ENCODE measurements at places on chromosomes 7 and 10.

DNA sequence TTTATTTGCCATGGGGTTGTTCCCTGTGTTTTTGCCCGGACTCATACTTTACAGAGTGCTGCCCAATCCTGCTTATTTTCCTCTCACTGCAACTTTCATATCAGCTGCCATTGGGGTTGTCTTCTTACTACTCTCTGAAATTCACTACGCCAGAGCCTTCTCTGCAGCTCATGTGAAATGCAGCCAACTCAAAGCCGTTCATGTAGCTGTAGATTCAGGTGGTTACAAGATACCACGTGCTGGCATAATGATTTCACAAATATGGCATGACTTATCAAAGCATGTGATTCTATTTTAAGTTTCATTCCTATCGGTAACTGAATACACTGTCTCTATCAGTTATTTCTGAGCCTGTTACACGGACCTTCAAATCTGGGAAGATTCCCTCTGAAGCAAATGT lies 130.3 kb upstream of the WNT16 start:
- no peak overlapping the region for H3K4me3 ChIP-seq
- no peaks in the 10 kb centered on the region for H3K4me1 ChIP-seq
- DNase-seq, result no peak
- no peak overlapping the region for H3K27ac ChIP-seq
- no peaks in the 10 kb centered on the region for H3K36me3 ChIP-seq

GRCh38 chr10:30445711-30446110 lies 11.7 kb downstream of the MAP3K8 start:
- H3K27ac ChIP-seq, result no peak overlapping the region
- no peak for DNase-seq
- H3K4me1 ChIP-seq, result no peaks in the 10 kb centered on the region
- no peaks in the 10 kb centered on the region for H3K36me3 ChIP-seq
- H3K27me3 ChIP-seq, result no peaks in the 10 kb centered on the region

DNA sequence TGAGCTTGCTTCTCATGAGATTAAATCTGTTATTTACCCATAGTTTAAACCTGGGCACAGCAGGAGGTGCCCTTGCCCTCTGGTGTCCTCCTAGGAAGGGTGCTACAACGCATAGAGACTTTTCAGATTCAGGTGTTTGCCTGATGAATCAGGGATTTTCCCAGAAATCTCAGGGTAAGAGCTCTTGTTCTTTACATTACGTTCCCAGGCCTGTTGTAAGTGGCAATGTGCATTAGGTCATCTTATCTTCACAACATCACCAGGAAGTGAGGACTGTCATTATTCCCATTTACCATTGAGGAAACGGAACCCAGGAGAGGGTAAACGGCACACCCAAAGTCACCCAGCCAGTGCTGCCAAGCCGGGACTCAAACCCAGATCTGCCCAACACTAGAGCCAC lies 73.0 kb downstream of the NHLRC2 start:
- H3K27ac ChIP-seq, result no peak overlapping the region
- H3K27me3 ChIP-seq, result no peaks in the 10 kb centered on the region
- no peak overlapping the region for H3K4me3 ChIP-seq
- no peaks in the 10 kb centered on the region for H3K36me3 ChIP-seq

- no peaks in the 10 kb centered on the region for H3K36me3 ChIP-seq
- H3K27me3 ChIP-seq, result no peaks in the 10 kb centered on the region
- H3K4me1 ChIP-seq, result no peaks in the 10 kb centered on the region
- no peak for DNase-seq
- no peak overlapping the region for H3K4me3 ChIP-seq
- no peak overlapping the region for H3K27ac ChIP-seq
Observed at GRCh38 chr7:10156972-10157371, 816.7 kb upstream of the PHF14 start.

GRCh38 chr10:61183967-61184366 lies 240.0 kb upstream of the RHOBTB1 start:
- no peaks in the 10 kb centered on the region for H3K27me3 ChIP-seq
- no peak for DNase-seq
- H3K4me1 ChIP-seq, result no peaks in the 10 kb centered on the region
- H3K4me3 ChIP-seq, result no peak overlapping the region
- H3K27ac ChIP-seq, result no peak overlapping the region

GRCh38 chr10:128573986-128574385 lies 447.8 kb upstream of the MKI67 start:
- H3K4me3 ChIP-seq, result no peak overlapping the region
- peaks cover 21% of the 10 kb centered on the region for H3K4me1 ChIP-seq
- DNase-seq, result no peak
- H3K36me3 ChIP-seq, result no peaks in the 10 kb centered on the region
- no peak overlapping the region for H3K27ac ChIP-seq

DNA sequence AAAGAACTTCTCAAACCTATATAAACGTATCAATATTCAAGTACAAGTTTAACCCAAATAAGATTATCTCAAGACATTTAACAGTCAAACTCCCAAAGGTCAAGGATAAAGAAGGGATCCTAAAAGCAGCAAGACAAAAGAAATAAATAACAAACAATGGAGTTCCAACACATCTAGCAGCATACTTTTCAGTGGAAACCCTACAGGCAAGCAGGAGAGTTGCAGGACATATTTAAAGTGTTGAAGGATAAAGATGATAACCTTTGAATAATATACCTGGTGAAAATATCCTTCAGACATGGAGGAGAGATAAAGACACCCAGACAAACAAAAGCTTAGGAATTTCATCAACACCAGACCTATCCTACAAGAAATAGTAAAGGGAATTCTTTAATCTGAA lies 82.8 kb downstream of the TES start:
- H3K27me3 ChIP-seq, result no peaks in the 10 kb centered on the region
- no peak overlapping the region for H3K27ac ChIP-seq
- peaks cover 2% of the 10 kb centered on the region for H3K4me1 ChIP-seq
- DNase-seq, result no peak
- no peak overlapping the region for H3K4me3 ChIP-seq
- peaks cover 9% of the 10 kb centered on the region for H3K36me3 ChIP-seq

- no peaks in the 10 kb centered on the region for H3K36me3 ChIP-seq
- no peak for DNase-seq
- no peak overlapping the region for H3K4me3 ChIP-seq
- H3K27ac ChIP-seq, result no peak overlapping the region
Observed at GRCh38 chr10:25177093-25177753, 2.4 kb downstream of the GPR158 start.

DNA sequence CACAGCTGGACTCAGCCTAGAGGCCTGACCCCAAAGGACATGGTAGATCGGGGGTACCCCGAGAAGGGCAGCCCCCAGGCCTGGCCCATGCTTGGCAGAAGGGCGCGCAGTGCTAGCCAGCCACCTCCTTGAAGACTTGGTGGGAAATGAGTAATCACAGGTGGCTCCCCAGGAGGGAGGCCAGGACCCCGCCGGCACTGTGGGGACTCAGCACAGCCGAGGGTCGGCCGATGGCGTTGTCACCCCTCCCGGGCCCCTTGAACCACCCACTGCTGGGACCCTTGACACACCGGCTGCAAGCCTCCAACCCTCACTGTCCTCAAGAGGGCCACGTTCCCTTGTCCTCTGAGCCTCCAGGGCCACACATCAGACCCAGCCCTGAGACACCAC lies 27.7 kb downstream of the ADGRA1 start:
- no peak overlapping the region for H3K4me3 ChIP-seq
- no peaks in the 10 kb centered on the region for H3K4me1 ChIP-seq
- no peaks in the 10 kb centered on the region for H3K27me3 ChIP-seq

- H3K4me3 ChIP-seq, result no peak overlapping the region
- H3K36me3 ChIP-seq, result no peaks in the 10 kb centered on the region
Observed at GRCh38 chr7:76408121-76408560, 1.4 kb downstream of the SSC4D start.

DNA sequence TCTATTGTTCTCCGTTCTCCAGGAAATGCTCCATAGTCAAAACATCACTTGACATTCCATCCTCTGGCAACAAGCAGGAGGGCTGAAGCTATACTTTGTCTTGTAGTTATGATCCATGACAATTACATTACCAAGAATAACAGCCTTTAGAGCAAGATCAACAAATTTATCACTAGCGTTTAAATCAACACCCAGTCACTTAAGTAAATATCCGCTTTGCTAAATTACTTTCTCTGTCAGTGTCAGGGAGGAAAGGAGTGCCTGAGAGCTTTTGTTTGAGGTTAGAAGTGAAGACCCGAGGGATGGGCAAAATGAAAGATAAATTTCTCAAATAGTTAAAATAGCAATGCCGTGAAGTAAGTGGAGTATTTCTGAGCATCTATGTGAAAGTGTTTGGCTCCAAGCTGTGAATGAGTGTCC lies 236.1 kb upstream of the BMPER start:
- H3K27ac ChIP-seq, result no peak overlapping the region
- peaks cover 32% of the 10 kb centered on the region for H3K4me1 ChIP-seq
- no peak overlapping the region for H3K4me3 ChIP-seq
- H3K36me3 ChIP-seq, result no peaks in the 10 kb centered on the region
- no peaks in the 10 kb centered on the region for H3K27me3 ChIP-seq

DNA sequence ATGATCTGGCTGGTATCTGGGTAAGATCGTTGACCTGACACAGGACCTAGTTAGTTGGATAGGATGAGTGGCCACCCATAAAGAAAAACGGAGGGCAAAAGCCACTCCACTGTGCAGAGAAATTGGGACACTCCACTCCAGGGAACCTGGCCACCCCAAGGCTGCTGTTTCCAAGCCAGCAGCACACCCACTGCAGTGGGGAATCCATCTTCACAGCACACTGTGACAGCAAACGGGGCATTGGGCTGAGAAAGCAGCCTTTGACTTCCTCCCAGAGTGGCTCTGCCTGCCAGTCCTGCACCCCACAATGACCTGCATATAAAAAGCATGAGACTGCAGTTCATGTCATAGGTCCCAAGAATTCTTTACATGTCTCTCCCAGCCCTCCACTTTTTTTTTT lies 52.9 kb downstream of the MTPN start:
- no peak overlapping the region for H3K4me3 ChIP-seq
- DNase-seq, result no peak
- H3K4me1 ChIP-seq, result peaks cover 6% of the 10 kb centered on the region
- H3K27ac ChIP-seq, result no peak overlapping the region
- H3K36me3 ChIP-seq, result peaks cover 5% of the 10 kb centered on the region

GRCh38 chr7:102303669-102304422 lies 17.2 kb downstream of the SH2B2 start:
- H3K36me3 ChIP-seq, result no peaks in the 10 kb centered on the region
- no peak overlapping the region for H3K27ac ChIP-seq
- H3K4me1 ChIP-seq, result no peaks in the 10 kb centered on the region
- H3K4me3 ChIP-seq, result no peak overlapping the region

DNA sequence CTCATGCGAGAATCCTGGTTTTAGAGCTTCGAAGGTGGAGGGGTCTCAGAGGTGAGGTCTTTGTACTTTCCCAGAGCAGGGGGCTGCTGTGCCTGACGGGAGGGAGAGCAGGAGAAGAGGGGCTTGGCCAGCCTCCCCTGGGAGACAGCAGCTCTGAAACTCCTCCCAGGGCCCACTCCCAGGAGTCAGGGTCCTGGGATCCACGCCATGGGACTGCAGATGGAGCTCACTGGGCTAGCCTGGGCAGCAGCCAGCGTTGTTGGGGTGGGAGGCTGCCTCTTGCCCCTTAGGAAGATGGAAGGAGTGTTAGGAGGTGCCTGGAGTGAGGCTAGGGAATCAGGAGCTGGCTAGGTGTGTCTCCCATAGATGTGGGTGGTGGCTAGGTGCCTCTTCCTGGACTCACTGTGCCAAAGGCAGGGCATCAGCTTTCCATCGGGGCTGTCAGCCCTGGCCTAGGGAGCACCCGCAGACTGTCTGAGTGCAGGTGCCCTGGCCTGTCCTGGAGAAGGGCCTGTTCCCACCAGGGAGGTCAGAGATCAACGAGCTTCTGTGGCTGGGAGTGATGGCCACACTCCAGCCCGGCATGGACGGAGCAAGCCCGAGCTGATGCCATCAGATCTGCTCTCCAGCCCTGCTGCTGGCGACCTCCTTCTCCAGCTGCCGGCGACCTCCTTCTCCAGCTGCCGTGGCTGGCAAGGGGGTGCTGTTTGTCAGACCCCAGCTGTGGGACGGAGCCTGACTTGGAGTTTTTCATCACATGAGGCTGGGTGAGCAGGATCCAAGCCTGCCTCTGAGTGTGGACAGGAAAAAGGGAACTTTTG lies 111.3 kb downstream of the PTPN20 start:
- no peak overlapping the region for H3K27ac ChIP-seq
- no peak overlapping the region for H3K4me3 ChIP-seq
- no peaks in the 10 kb centered on the region for H3K4me1 ChIP-seq
- no peaks in the 10 kb centered on the region for H3K27me3 ChIP-seq
- no peaks in the 10 kb centered on the region for H3K36me3 ChIP-seq

DNA sequence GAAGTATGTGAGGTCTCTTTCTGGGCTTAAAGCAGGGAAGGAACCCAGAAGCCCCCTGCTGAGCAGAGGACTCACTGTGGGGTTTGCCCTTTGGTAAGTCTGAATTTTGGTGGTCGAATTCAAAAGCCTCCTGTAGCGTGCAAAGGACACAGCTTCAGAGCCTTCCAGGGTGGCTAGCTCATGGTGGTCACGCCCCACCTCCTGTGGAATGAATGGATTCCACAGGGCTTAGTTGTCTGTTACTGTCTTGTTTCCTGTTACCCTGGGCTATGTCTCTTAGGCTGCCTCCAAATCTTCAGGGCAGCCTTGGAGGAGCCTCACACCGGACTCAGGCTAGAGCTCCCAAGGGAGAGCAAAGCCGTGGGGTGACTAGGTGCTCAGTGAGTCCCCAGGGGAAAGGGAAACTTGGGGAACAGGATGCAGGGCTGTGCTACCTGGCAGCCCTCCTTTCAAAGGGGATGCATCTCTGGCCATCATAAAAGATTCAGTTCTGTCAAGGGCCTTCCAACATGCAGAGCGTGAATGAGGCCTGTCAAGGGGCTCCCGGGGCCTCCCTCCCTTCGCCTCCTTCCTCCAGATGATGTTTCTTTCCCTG lies 211.7 kb downstream of the CCSER2 start:
- no peaks in the 10 kb centered on the region for H3K27me3 ChIP-seq
- peak overlapping the region; percentile 46 for H3K4me3 ChIP-seq
- H3K36me3 ChIP-seq, result no peaks in the 10 kb centered on the region
- peak; percentile 23 for DNase-seq
- no peaks in the 10 kb centered on the region for H3K4me1 ChIP-seq

DNA sequence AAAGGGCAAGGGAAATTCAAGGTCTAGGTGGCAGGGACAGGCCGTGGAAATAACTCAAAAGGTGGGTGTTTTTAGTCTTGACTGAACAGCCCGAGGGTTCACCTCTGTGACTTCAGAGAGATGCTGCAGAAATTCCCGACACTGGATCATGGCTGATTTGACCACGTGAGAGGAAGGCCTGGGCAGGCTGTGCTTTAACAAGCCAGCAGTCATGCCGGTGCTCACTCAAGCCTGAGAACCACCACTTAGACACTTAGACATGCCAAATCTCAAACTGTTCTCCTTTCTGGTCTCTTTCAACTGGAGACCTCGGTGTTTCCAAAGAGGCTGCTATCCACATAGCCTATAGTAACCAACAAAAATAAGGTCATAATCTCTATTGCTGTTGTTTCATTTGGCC lies 15.4 kb downstream of the TECTB start:
- DNase-seq, result no peak
- peaks cover 10% of the 10 kb centered on the region for H3K27me3 ChIP-seq
- no peak overlapping the region for H3K27ac ChIP-seq
- H3K4me3 ChIP-seq, result no peak overlapping the region
- H3K4me1 ChIP-seq, result no peaks in the 10 kb centered on the region

- H3K27me3 ChIP-seq, result no peaks in the 10 kb centered on the region
- H3K4me3 ChIP-seq, result no peak overlapping the region
- no peak overlapping the region for H3K27ac ChIP-seq
- H3K36me3 ChIP-seq, result peaks cover 28% of the 10 kb centered on the region
- no peak for DNase-seq
- no peaks in the 10 kb centered on the region for H3K4me1 ChIP-seq
Observed at GRCh38 chr10:804191-804781, 114.8 kb upstream of the DIP2C start.

- no peaks in the 10 kb centered on the region for H3K4me1 ChIP-seq
- no peak for DNase-seq
- H3K27ac ChIP-seq, result no peak overlapping the region
- H3K4me3 ChIP-seq, result no peak overlapping the region
Observed at GRCh38 chr7:99835189-99835588, 7.4 kb downstream of the CYP3A43 start.
